ENCODE measurements at places on chromosomes 13 and 19. TPM values are rescaled to one million over a fixed set of nuclear protein-coding genes. Genes with fewer than 3 reads are reported as not detected.

IFNL1 gene
- 0.29 TPM for total RNA-seq

GRCh38 chr13:44300895-44301638, 72.6 kb upstream of the SERP2 start:
- DNase-seq = peak; percentile 43

GRCh38 chr13:19927117-19927748, 31.3 kb upstream of the ZMYM2 start:
- no peak for DNase-seq

TMPRSS9 gene
- 0.19 TPM for total RNA-seq

DNA sequence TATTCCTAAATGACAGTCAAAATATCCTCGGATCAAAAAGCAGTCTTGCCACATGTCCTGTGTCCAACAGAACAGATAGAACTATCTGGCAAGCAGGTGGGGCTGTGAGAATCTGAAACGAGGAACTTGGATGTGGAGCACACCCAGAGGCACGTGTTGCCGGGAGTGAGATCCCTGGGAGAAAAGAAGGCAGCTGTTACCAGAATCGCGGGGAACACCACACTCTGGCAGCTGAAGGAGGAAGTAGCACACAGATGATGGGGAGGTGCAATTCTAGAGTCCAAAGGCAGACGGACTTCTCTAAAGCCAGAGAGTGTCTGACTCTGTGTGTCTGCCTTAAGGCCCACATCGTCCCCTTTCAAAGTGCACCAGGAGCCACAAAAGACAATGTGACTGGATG, 22.3 kb downstream of the SLC7A1 start:
- DNase-seq = no peak

GRCh38 chr13:99648066-99648665, 146.9 kb downstream of the TM9SF2 start:
- DNase-seq = no peak

GRCh38 chr13:99003851-99004471, 26.1 kb upstream of the DOCK9 start:
- DNase-seq = no peak

DNA sequence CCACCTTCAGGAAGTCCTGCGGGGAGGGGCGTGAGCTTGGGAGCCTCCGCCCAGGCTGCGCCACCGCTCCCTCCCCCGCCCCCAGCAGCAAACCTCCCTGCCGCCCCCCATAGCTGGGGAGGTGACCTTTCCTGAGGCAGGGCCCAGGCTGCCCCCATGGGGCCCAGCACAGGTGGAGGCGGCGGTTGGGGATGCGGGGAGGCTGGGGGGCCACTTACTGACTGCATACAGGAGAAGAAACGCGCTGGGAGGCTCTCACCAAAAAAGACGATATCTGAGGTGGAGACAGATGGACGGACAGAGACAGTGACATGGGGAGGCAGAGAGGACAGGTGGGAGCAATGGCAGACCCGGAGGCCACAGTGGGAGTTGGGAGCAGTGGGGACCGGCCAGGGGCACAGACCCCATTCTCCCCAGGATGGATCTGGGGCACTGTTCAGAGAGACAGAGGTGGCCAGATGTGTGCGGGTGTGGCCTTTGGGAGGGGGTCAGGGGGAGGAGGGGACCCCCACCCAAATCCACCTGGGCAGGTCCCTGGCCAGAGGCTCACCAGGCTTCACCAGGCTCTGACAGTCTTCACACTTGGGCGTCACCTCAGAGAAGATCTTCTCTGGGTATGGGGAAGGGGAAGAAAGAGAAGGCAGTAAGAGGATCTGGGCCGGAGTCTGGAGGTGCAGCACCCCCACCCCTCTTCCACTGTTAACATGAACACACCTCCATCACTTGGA, 3.0 kb upstream of the RINL start:
- DNase-seq = no peak

SPINT2 gene
- total RNA-seq = 115 TPM

DNA sequence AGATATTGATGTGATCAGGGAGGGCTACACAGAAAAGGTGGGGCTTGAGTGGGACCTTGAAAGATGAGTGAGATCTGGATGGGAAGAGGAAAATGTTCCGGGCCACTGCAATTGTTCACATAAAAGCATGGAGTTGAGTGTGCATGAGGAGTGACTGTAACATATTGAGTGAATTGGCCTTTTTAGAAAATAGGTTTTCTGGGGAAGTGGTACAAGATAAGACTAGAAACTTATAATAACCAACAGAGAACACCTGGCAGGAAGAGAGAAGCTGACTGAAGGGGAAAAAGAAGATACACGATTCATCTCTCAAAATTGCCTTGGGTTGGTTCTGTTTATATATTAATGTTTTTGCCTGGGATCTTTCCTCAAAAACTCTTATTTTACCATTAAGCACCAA, 32.2 kb downstream of the SLC10A2 start:
- DNase-seq = no peak

ZNF492 gene
- total RNA-seq = 0.93 TPM

GRCh38 chr13:42876270-42876714, 94.9 kb downstream of the FAM216B start:
- peak; percentile 23 for DNase-seq

GRCh38 chr19:39845584-39845932, 621 bp downstream of the FBL start:
- no peak for DNase-seq

ADGRE2 gene
- total RNA-seq = 0.72 TPM

DNA sequence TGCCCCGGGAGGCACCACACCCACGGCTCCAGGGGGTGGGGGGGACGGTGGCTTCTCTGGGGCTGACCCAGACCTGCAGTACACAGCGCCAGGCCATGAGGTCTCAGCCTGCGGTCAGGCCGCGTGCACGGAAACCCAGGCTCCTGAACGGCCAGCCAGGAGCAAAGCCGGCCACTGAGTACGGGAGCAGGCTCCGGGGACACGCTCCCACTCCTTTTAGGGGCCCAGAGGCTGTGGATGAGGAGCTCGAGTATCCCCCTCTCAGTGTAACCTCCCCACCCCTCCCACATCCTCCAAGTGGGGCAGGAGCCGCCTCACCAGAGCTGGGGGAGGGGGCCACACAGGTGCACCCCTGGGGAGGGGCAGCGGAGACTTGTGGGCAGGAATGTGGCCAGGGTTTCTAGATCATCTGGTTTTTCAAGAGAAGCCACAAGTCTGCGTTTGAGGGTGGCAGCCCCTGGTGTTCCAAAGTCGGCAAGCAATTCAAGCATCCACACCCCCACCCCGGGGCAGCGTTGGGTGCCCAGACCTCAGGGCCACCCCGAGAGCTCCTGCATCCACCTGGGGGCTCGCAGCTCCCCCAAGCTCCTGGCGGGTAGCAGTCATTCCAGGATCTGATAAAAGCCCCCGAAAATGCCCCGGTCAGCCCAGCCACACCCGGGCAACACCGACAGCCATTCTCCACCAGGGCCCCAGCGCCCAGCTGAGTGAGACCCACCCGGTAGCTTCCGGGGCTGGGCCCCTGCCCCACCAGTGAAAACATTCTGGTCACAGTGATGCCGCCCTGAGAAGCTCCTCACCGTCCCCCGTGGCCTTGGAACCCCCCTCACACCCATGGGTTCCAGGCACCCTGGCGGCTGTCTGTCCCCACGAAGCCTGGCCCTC, 6.1 kb downstream of the SBNO2 start:
- no peak for DNase-seq

DNA sequence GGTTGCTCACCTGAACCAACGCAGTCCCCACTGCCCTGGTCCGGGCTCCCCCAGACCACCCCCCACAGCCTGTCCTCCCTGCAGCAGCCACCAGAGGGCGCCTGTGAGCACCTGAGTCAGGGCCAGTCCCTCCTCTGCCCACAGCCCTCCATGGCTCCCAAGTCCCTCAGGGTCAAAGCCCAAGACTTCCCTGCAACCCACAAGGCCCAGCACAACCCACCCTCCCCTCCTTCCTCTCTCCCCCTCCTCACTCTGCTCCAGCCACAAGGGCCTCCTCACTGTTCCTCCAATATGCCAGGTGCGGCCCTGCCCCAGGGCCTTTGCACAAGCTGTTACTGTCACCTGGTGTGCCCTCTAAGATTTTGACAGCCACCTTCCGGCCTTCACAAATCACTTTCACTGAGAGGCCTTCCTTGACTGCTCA, 10.9 kb downstream of the GNA15 start:
- peak; percentile 70 for DNase-seq

- peak; percentile 70 for DNase-seq
Measured at GRCh38 chr19:29690842-29691241, 24.2 kb downstream of the C19orf12 start.

DNA sequence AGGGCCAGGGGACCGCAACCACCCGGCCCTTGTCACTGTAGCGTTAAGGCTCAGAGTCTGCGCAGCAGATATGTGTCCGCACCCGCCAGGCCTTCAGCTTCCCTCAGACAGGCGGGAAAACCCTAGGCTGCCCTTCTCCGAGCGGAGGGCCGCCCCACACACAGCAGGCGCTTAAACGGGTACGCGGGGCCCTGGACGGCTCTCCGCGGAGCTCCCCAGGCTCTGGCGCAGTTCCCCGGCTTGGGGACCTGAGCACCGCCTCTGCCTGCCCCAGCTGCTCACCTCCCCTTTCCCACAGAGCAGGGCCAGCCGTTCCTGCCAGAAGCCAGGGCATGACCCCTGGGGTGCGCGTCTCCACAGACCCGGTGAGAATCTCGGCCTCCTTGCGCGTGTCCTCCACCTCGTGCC, 593 bp downstream of the ZNF135 start:
- DNase-seq = no peak

DNA sequence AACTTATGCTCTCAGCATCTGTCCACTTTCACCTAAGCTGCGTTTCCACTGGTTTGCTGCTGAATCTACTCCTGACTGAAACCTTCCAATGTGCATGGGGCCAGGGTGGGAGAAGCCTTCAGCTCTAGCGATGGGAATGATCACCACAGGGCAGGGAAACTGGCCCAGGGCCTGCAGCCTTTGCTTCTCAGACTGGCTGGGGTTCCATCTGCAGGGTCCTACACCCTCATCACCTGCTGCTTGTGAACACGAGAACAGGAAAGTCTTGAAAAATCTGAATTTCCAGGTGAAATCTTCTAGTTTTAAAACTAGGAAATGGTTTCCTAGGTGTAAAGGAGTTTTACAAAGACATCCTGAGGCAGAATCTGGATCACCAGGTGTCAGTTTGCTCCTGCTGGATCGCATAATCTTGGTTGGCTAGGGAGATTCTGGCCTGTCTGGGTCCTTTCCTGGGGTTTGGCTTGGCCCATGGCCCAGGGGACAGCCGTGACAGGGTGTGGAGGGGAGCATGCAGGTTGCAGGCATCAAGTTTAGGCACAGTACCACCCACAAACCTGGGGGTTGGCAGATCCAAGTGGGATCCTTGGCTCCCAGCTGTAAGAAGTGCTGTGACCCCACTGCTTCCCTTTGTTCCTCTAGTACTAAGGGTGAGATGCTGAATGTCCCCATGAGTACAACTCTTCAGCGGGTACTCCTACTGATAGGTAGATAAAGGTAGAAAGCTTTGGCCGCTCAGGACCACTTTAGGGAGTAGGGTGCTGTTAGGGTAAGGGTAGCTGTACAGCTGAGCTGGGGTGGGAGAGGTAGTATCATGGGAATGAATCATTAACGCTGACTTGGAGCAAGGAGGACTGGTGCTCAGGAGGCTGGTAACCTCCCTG, 1.8 kb upstream of the UBE2M start:
- no peak for DNase-seq

GRCh38 chr13:107421028-107421427, 794.3 kb downstream of the LIG4 start:
- DNase-seq = no peak

GRCh38 chr13:39688278-39688677, 32.8 kb downstream of the COG6 start:
- no peak for DNase-seq

DNA sequence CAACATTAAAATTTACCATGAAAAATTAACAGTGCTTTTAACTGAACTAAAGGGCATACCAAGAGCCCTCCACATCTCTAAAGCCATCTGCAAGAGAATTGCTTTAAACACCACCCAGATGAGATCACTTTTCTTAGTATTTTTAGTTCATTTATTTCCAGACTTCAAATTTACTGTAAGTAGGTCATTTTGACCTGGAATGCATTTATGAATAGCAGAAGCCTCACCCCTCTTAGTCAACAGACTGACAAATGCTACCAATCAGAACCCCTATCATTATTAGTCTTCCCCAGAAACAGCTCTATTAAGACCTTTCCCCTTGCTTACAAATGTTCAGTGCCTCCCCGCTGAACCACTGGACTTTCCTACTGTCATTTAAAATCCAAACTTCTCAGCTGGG, 27.3 kb downstream of the RUBCNL start:
- no peak for DNase-seq

DNA sequence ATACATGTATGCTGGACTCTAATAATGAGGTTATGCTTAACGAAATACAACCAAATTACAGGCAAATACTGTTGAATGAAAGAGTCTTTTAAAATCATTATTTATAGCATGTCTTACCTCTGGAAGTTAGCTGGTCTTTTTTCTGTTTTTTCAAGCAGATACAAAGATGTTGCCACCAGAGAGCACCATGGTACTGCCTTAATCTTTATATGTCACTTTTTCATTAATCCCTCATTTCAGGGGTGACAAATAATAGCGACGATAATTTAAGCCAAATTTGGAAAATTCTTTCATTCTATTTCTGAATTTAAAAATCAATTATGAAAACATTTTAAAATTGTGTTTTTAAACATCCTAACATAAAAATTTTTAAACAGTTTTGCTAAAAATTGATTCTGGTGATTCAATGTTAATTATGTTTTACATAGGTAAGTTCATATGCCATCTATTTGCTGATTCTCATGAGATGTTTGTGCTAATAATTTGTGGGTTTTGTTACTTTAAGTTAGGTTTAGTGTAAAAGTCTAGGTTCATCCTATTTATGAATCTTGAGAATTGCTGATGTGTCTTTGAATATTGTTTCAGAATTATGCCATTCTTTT, 379.3 kb upstream of the SGCG start:
- no peak for DNase-seq

DNA sequence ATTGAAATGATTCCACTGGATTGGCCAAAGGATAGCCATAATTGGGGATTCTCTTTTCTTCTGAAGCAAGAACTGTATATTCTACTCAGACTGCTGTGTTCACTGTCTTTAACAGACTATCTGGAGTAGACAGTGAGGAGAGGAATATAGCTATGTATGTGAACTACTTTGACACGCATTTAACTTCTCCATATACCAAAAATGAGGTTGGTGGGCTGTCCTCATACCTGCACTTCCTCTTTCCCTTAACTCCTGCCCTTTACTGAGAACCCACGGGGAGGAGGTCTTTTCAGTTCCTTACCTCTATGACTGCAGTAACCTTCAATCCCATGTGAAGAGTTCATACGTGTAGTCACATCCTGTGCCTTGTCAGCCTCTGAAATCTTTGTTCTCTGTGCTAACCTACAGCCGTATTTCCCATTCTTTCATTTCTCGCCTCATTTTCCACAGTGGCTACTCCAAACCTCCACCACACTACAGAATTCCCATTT, 305.8 kb downstream of the MTUS2 start:
- no peak for DNase-seq

ODAD3 gene
- 0.16 TPM for total RNA-seq

DNA sequence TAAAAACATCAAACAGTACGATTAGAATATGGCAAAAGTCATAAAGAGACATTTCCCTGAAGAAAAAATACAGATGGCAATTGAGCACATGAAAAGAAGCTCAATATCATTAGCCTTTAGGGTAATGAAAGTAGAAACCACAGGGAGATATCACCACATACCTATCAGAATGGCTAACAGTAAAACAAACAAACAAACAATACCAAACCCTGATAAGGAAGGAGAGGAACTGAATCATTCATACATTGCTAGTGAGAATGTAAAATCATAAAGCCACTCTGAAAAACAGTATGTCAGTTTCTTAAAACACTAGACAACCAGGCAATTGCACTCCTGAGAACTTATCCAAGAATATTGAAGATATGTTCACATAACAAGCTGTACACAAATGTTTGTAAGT, 1342.5 kb upstream of the SLC10A2 start:
- no peak for DNase-seq

All from activated T-cell treated with anti-CD3 and anti-CD28 coated beads, Interleukin-2, amount 50 U/mL, for 72 hours (primary cell).